Activated T-helper 17 cell treated with anti-CD3 and anti-CD28 coated beads, Interleukin-2, amount 50 U/mL, for 72 hours (primary cell): ENCODE measurements at places on chromosomes 2 and 18. TPM values are rescaled to one million over a fixed set of nuclear protein-coding genes. Genes with fewer than 3 reads are reported as not detected.

The EVX2 gene
- not detected for total RNA-seq

GRCh38 chr18:22303927-22304326, 113.8 kb downstream of the CTAGE1 start:
- no peak for ATAC-seq

The POU3F3 gene
- total RNA-seq, result not detected

DNA sequence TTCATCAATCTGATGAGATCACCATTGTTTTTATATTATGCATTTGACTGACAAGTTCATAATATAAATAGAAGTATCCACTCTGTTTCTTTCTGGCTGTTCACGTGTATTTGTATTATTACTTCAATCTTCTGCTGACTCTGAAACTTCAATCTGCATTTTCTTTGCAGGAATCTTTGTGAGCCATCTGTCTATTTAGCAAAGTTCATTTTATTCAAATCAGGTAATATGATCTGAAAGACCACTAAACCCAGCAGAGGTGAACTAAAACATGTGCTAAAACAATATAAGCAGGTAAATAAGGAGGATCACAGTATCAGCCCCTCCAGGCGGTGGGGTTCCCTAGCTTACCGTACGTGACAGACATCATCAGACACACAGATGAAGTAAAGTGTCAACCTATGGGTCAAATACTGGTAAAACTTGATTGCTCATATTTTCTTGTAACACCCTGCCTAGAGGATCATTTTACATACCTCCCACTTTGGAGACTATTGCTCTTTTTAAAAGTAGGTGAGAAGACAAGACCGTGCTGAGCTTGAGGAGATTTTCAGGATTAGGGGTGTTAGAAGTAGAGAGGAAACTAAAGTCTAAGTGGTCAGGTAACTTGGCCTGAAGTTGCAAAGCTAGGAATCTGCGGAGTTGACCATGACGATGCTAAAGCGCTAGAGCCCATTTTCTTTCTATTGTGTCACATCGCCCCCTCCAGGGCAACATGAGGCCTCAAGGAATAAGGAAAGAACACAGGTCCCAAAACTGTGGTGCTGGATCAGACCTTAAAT, 9.0 kb downstream of the DTNB start:
- ATAC-seq, result peak; percentile 40

DNA sequence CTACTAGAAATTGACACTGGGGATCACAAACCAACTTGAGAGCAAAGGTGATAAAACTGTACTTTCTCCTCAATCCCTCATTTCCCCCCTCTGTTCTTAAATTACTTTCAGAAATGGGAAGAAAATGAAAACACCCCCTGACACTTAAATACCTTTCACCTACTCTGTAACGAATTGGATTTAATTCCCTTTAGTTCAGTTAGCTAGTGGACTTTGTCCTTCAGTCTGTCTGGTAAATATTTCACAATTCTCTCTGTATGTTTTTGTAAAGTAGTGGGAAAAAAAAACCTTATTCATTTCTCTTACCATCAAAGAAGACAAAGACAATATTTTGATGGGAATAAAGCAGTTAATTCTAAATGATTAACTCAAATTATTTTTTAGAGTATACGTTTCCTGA, 85.7 kb downstream of the CDH2 start:
- no peak for ATAC-seq

The ABCG8 gene
- not detected for total RNA-seq

GRCh38 chr18:21897811-21898210, 157.2 kb downstream of the MIB1 start:
- no peak for ATAC-seq

DNA sequence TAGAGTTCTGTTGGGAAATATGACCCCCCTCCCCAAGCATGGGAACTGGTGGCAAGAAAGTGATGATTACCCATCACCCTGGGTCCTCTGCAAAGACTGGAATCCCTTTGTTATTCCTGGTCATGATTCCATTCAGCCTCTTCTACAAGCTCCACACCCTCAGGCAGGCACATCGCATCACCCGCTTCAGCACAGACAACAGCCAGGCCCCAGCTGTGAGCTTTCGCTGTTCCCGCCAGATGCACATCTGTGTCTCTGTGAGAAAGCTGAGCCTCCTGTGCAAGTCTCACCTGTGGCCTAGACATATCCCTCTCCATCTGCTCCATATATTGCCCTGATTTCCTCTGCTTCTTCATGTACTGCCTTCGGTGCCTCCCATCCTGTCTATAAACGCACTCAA, 368.0 kb upstream of the RAB6C start:
- no peak for ATAC-seq

The LRRTM1 gene
- total RNA-seq, result not detected

The CHST9 gene
- not detected for total RNA-seq

GRCh38 chr2:64352292-64352691, 101.7 kb upstream of the LGALSL start:
- ATAC-seq, result peak; percentile 87

- ATAC-seq, result no peak
Measured at GRCh38 chr2:106516436-106516835, 29.3 kb downstream of the CD8B2 start.

- ATAC-seq, result no peak
Measured at GRCh38 chr2:12433626-12433990, 283.1 kb upstream of the TRIB2 start.

DNA sequence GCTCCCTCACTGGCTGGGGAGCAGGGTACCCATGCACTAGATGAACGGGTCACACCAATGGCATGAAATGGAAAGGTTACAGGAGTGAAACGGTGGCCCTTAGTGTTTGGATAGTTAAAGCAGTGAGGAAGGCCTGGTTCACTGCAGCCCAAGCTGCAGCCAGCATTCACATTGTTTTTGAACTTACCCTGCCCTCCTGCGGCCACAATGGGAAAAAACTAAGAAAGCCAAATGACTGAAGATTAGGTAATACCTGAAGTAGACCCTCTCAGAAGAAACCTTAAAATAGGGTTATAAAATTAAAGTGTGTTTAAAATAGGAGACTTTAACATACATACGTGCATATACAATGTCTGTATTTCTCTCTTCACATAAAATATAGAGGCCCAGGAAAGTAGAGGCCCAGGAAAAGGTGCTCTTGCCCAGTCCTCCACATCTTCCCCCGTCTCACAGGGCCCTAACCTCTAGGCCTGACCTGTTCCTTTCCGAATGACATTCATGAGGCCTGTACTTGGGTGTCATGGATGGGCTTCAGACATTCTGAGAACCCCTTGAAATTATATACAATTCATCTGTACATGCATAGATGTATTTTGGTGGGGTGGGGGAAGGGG, 33.3 kb downstream of the DOK1 start:
- ATAC-seq, result peak; percentile 70

The CHMP1B gene
- 18.8 TPM for total RNA-seq

The CDK15 gene
- not detected for total RNA-seq

The SH3RF3 gene
- 0.05 TPM for total RNA-seq

GRCh38 chr2:239298116-239298804, 102.6 kb downstream of the HDAC4 start:
- ATAC-seq, result peak; percentile 89

The FAM110C gene
- total RNA-seq, result 23.6 TPM

DNA sequence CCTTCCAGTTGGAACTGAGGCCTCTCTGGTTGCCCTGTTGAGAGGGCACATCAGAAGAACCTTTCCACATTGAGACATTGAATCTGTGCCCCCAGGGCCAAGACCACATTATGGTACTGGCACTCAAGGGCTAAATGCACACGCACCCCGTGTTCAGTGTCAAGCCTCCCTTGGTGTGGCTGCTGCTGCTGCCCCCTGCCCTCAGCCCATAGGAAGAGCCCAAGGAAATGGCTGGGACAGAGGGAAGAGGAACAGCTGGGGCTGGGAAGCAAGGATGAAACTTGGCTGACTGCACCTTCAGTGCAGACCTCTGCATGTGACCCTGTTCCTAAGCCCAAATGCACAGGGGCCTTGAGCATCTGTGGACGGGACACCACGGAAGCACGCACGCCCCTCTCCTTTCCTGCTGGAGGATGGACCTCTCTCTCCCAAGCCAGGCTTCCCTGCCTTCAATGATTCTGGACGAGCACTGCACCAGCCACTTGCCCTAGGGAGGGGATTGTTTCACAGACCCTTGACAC, 40.2 kb downstream of the NIFK start:
- ATAC-seq, result no peak

- ATAC-seq, result no peak
Measured at GRCh38 chr18:53747663-53748160, 476.8 kb downstream of the MBD2 start.

- ATAC-seq, result no peak
Measured at GRCh38 chr2:159758686-159759085, 39.3 kb downstream of the CD302 start.

DNA sequence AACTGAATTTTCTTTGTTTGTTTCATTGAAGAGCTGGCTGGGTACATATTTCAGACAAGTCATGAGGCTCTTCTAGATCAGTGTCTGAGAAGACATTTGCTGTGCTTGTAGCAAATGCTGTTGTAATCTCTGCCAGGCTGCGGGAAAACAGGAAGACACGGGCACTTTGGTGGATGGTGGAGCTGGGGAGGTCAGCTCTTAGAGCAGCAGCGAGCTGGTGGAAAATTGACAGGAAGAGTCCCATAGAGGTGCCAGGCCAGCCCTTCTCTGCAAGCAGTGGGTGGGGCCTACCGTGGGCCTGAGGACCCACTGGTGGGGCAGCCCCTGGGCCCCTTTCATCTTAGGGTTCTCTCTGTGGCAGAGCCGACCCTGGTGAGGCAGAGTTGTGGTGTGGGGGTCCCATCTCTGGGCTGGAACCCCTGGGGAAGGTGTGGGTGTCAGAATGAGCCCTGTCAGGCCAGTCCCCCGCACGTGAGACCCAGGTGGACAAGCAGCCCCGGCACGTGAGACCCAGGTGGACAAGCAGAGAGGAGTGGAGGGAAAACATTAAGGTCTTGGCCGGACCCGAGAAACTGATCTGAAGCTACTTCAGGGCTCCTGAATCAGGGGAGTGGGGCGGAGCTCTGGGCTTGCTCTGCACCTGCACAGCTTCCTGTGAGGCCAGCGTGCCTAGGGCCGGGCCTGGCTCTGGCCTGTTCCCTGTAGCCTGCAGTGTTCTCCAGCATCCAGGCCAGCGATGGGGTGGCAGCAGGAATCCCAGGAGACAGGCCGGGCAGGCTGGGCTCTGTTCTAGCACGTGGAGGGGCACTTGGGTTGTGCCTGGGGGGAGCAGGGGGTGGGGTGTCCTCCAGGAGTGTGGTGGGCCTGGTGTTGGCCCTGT, 273.5 kb upstream of the HDAC4 start:
- ATAC-seq, result no peak

DNA sequence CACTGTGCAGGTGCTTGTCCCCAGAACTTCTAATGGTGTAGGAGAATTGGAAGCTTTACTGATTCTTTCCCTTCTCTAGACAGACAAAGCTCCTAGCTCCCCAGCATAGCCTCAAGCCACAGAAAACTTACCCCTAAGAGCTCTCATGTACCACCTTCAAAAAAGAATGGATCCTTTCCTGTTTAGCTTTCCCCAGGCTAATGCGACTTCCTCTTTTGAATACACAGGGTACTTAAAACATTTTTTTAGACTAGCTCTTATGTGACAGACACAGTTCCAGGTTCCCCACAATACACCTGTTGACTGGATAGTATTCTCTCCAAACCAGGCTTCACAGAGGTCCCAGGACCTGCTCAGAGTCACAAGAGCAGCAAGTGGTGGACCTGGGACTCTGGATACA, 8.3 kb downstream of the CTAGE1 start:
- no peak for ATAC-seq

DNA sequence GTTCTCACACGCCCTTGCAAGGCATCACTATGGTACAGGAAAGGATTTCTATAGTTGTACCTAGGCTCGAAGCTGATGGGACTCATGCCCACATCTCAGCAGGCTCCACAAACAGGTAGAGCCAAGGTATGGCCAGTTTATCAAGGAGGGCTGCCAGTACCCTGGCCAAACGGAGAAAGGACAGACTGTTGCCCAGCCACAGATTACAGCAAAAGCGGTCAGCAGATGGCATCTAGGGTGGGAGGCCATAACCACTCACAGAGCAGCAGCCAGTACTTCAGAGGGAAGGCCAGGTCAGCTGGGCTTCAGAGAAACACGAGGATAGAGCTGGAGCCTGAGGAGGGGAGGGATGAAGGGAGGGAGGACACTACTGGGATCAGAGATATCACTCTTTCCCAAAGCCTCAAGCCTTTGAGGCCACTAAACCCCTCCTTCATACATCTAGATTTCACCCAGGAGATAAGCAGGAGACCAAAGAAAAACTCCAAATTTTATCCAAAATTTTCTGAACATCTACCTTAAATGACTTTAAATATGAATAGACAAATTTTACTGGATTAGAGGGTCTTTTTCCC, 904.2 kb upstream of the NXPH2 start:
- no peak for ATAC-seq

The IRS1 gene
- total RNA-seq, result 0.77 TPM

The DOK1 gene
- total RNA-seq, result 32.4 TPM

DNA sequence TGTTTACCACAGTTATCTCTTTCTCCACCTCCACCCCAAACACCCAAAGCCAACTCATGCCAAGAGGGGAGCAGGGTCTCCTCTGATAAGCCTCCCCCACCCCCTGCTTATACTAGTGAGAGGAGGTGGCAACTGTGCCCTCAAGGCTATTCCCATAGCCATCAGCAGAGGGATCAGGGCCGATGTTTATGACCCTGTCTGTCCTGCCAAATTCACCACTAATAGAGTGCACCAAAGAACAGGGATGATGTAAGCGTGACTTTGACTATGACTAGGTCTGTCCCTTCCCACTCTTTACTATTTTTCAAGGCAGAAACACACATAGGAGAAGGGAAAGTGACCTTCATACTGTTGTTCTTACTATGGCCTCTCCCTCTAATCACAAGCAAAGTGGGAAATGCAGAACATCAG, 74.6 kb downstream of the CLHC1 start:
- peak; percentile 69 for ATAC-seq

The TTN gene
- total RNA-seq, result 0.84 TPM

GRCh38 chr2:180359522-180360282, 352.6 kb upstream of the CWC22 start:
- no peak for ATAC-seq

The CNTNAP5 gene
- total RNA-seq, result not detected

GRCh38 chr2:20415511-20415918, 31.4 kb upstream of the RHOB start:
- ATAC-seq, result no peak

GRCh38 chr2:203347375-203347774, 19.2 kb downstream of the ABI2 start:
- no peak for ATAC-seq

The IL18R1 gene
- 20.5 TPM for total RNA-seq
